Activated CD4-positive, alpha-beta T cell treated with anti-CD3 and anti-CD28 coated beads for 48 hours (primary cell): ENCODE measurements at places on chromosomes 13 and 19.

DNA sequence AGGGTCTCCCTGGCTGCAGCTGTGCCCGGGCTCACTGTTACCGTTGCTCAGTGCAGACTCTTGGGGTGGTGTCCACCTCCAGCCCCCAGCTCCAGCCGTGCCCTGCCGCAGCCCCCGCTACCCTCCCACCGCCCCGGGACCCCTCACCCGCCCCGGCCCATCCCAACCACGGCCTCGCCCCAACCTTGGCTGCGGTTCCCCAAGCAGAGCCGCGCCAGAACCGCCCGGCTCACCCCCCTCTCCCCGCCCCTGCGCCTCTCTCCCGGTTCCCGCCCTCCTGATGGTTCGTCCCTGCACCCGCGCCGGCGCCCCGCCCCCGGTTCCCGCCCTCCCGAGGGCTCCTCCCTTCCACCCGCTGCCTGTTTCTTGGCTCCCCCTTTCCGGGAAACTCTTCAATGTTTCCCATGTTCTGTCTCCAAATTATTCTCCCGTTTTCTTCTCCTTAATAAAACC is 40.3 kb downstream of the ANKRD10 start:
- peak; percentile 77 for DNase-seq

DNA sequence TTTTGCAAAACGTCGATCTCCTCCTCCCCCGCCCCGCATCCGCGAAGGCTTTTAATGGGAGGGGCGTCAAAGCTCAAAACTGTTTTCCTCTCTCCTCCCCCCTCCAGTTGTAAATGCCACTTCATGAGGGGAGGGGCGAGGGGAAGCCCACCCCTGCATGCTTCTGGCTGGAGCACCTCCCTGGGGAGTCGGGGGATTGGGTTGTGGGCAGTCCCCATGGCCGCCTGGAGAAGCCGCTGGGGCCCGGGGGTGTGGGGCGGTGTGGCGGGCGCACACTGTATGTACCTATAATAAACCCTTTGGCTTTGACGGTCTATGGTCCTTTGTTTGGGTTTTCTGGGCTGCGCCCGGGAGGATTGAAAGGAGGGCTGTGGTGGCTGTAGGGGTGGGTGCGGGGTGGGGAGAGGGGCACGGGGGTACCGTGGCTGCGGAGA is 505 bp upstream of the SHKBP1 start:
- DNase-seq: peak; percentile 26

DNA sequence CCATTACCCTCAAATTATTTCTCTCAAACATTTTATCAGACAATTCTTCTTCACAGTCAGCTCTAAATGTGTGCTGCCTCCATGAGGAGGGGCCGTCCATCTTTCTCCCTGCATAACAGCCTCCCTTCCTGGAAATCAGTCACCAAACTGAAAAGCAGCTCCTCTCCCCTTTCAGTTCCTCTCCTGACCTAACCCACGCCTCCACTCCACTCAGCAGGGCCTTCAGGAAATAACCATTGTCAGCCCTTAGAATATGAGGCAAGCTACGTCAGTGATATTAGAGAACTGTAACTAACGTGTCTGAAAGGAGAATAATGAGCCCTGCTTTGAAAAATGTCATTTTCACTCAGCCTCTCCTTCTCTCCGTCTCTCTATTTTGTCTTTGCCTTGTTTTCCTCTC is 116.2 kb downstream of the OLFM4 start:
- no peak for DNase-seq

GRCh38 chr13:79185580-79185979 is 220.5 kb downstream of the RBM26 start:
- DNase-seq: no peak

DNA sequence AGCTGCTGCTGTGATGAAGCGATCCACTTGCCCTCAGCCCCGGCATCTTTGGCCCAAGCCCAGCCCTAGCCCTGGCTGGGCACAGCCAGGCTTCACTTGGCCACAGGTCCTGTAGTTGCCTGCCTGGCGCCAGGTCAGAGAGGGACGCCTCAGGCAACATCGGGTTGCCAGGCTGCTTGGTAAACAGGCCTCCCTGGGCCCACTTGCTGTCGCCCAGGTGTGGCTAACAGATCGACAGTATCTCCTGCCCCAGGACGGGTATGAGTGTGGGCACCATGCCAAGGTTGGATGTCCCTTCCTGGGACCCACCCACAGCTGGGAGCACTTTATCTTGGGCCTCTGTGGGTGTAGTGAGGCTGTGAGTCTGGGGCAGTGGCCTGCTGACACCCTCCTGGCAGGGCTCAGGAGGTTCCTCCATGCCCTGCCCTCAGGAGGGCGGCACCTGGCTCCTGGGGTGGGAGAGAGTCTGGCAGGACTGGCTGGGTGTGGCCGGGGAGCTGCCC is 27.8 kb downstream of the CARM1 start:
- no peak for DNase-seq

- no peak for DNase-seq
Measured at GRCh38 chr19:16519230-16519687, 23.0 kb downstream of the CHERP start.
